ENCODE measurements at places on chromosomes 16 and 17. TPM values are rescaled to one million over a fixed set of nuclear protein-coding genes. Genes with fewer than 3 reads are reported as not detected.

The GLIS2 gene
- total RNA-seq = 5.7 TPM

The PRR29 gene
- total RNA-seq = 1.5 TPM

The SLC22A31 gene
- not detected for total RNA-seq

The CA4 gene
- total RNA-seq = 2.5 TPM

The PLCG2 gene
- total RNA-seq = 2.2 TPM

The PRAC2 gene
- total RNA-seq = not detected

The SPNS3 gene
- under 0.01 TPM for total RNA-seq

The MYADML2 gene
- total RNA-seq = not detected

The OR1F1 gene
- 0.98 TPM for total RNA-seq

The FBXL19 gene
- total RNA-seq = 42.3 TPM

The TMED6 gene
- not detected for total RNA-seq

The MT1M gene
- total RNA-seq = 0.74 TPM

The PRM1 gene
- not detected for total RNA-seq

The SLFN11 gene
- 3.7 TPM for total RNA-seq

The CA7 gene
- not detected for total RNA-seq

The HIC1 gene
- 2.5 TPM for total RNA-seq

The HAS3 gene
- total RNA-seq = 8.1 TPM

Measured in temporal lobe (tissue), 4 donors.